ENCODE measurements at places on chromosomes 1 and 21.
A peak's percentile ranks its signal among the peaks of the same experiment; 100 is the strongest.

- DNase-seq = no peak
Observed at GRCh38 chr1:197782722-197783360, 7.6 kb upstream of the DENND1B start.

GRCh38 chr1:13513895-13514546, at the start of gene LRRC38:
Gene LRRC38 (minus strand): TSS chr1:13514003. CDS start chr1:13513593, 410 bp downstream.
- no peak for DNase-seq

DNA sequence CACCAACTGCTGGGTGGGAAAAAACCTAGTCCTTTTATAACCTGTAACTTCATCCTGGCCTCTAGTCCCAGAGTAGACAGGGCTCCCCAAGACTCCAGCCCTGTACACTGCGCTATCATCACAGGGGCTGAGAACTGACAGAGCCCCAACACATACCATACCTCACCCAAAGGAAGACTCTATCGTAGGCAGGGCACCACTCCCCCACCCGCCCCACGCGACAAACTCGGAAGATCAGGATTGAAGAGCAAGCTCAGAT, 15.8 kb downstream of the INPP5B start:
- DNase-seq = no peak

DNA sequence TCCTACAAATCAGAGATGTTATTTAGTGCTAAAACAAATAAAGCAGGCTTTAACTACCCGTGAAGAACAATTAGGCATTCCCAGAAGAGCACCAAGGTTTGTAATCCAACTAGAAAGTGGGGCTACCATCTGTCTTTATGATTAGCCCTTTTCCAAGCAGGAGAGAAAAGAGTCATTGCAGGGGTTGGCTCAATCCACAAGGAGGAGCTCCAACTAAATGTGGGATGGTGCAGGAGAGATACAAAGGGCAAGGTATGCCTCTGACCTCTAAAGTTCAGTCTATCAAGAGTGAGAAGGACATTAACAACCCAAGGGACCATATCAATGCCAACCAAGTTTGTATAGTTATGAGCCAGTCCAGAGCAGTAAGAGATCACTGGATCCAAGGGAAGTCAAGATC, 382.7 kb upstream of the DUSP10 start:
- no peak for DNase-seq

DNA sequence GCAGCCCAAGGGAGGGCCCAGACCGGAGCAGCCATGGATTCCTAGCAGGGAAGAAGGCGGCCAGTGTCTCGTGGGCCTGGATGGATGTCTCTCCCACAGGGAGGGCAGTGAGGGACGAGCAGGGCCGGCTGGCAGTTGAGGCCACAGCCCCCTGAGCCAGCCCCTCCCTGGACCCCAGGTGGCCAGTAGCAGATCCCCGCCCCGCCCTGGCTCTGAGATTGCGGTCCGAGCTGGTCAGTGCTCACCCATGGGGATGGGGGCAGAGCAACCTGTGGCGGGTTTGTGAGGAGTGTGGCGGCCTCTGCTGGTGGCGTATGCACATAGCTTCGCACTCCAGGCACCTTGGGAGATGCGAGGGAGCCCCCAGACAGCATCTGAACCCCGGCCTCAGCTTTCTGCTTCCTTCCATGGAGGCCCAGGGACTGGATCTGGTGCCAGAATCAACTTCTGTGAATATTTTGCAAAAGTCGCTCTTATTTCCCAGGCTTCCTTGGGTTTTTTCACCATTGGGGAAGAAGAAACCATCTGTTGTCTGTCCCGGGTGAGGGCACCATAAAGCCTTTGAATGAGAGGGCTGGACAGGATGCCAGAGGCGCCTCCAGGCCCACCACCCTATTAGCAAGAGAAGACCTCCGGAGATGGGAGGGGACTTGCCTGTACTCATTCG, 8.4 kb upstream of the KCNN3 start:
- peak; percentile 81 for DNase-seq

DNA sequence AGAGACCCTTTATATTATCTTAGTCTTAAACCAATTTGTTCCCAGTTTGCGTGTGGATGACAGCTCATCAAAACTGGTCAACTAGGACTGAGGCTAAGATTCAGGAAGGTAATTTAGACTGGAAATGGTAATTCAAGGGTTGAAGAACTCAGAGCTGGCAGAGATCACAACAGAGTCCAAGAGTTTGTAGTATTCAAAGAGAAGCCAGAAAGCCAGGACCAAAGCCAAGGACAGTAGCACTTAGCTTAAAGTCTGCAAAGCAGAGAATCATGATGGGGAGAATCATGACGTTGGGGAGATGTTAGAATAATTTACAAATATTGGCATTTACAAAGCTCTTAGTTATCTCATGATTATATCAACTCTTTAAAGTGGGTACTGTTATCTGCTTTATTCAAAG, 32.6 kb downstream of the RNF11 start:
- no peak for DNase-seq

- DNase-seq = no peak
Observed at GRCh38 chr1:87584586-87584985, 255.9 kb downstream of the LMO4 start.

- DNase-seq = no peak
Observed at GRCh38 chr21:38788275-38788905, 17.3 kb upstream of the ETS2 start.

All from foreskin fibroblast (primary cell).